ENCODE measurements at places on chromosomes 4 and X.

DNA sequence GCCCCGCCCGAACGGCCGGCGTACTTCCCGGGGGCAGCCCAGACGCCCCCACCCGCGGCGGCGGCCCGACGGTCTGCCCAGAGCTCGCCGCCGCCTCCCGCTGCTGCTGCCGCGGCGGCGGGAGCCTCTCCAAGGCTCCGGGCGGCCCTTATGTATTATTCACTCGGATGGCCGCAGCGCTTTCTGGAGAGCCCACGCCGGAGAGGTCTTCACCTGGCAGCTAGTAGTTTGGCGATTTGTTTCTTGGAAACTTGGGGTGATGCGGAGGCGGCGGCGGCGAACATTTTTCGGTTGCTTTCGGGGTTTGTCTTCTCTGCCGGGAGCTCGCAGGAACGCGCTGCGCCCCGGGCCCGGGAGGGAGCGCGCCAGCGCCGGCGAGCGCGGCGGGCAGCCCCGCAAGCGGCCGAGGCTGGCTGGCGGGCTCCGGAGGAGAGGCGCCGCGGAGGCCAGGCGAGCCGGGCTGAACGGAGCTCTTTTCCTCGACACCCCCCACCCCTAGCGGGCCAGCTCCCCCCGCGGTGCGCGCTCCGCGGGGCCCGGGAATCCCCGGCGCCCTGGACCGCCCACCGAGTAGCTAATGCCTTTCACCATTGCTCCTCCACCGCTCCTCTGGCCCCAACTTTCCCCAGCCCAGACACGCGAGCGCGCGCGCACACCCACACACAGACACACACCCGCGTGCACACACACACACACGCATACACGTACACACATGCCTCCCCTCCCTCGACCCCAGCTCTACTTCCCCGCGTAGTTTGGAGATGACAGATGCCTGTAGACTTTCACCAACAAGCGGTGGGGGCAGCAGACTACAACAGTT lies 113.5 kb downstream of the DHX15 start:
- no peak for DNase-seq

GRCh38 chr4:17502756-17503155 lies 9.1 kb downstream of the QDPR start:
- no peak for DNase-seq

- no peak for DNase-seq
Measured at GRCh38 chr4:21307709-21308108, 607.5 kb downstream of the PACRGL start.

- DNase-seq, result no peak
Measured at GRCh38 chr4:3179126-3179706, 69.7 kb upstream of the MSANTD1 start.

DNA sequence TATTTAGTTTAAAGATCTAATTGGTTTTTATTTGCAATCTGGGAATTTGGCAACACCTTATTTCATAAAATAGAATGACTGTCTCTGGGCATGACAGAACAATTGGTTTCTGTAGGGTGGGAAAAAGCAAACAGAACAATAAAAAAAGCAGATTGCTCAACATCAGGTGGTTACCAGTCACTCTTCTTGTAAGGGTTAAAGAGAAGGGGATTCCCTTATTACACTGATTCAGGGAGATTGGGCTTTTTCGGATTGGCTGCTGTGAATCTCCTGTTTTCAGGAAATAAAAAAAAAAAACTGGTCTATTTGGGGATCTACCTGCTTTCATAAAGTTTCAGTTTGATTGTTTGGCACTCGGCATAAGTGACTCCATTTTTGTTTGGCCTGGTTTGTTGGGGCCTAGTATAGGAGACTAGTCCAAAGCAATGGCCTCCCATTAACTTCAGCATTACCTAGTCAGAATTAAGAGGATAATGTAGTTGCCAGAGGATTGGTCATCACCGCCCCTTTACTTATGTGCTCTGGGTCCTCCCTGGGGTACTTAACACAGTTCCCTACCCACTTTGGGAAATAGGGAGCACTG lies 380.5 kb downstream of the IDS start:
- DNase-seq, result no peak

DNA sequence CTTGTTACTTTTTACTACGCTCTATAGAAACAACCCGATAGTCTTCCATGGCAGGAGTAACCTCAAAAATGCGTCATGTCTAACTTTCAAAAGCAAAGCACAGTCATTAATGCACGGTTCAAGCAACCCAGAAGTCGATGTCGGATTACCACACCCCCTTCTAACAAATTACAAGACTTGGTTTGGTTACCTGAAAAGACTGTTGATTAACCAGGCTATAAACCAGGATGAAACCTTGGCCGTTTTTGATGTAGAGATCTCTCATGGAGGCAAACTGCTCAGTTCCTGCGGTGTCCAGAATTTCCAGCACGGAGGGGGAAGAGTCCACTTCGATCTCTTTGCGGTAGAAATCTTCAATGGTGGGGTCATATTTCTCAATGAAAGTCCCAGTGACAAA lies 2.4 kb downstream of the RAP2C start:
- no peak for DNase-seq

DNA sequence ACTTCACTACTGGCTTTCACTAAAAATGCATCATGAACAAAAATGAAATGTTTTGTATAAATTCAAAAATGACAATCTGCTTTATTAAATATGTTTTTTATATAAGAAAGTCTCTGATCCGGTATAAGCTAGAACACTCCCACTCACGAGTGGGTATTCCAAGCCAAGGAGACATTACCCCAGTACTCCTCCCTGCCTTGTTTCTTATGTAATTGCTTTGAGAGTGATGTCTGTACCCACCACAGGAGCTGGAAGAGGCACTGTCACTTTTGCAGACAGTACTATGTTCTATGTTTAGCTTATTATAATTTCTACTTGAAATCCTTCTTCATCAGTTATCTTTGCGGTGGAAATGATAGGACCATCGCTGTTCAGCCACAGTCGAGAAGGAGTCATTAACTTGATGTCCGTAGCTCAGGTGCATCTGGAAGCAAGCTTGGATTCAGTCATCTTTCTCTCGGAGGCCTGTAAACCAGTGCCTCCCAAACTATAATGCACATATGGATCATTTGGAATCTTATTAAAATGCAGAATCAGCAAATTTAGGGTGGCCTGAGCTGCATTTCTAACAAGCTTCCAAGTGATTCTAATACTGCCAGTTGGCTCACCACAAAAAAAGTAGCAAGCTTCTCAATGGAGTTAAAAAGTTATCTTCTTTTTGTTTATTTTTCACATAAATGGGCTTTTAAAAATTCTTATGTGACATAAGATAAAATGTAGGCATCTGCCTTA lies 396.4 kb downstream of the GRIA2 start:
- DNase-seq, result no peak

- DNase-seq, result no peak
Measured at GRCh38 chr4:80685214-80685613, 345.3 kb upstream of the BMP3 start.

- no peak for DNase-seq
Measured at GRCh38 chrX:154142386-154142785, 1.7 kb upstream of the OPN1LW start.

DNA sequence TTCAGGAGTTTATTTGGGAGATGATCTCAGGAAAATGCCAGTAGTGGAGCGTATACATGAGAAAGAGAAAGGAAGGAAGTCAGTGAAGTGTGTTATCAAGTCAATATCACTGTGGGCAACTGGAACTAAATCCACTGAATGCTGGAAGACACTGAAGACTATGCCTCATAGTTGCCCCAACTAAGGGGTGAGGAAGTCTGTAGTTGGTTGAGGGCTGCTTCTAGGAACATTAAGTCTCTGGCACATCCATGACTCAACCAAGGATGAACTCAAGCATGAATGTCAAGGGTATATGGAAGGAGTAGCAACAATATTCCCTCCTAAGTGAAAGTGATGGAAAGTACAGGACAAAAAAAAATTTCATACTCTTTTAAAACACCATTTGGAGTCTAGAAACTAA lies 167.9 kb downstream of the MAGEB17 start:
- DNase-seq, result no peak

- DNase-seq, result no peak
Measured at GRCh38 chr4:158459085-158459820, 62.4 kb upstream of the RXFP1 start.

- no peak for DNase-seq
Measured at GRCh38 chrX:100662796-100663195, 18.8 kb downstream of the SRPX2 start.

- no peak for DNase-seq
Measured at GRCh38 chr4:4289597-4289940, 385 bp downstream of the LYAR start.

- DNase-seq, result no peak
Measured at GRCh38 chr4:143313996-143314395, 22.7 kb upstream of the GAB1 start.

- no peak for DNase-seq
Measured at GRCh38 chrX:154749856-154750255, 1.0 kb downstream of the GAB3 start.

GRCh38 chrX:41530085-41530484 lies 82.9 kb downstream of the NYX start:
- DNase-seq, result no peak

DNA sequence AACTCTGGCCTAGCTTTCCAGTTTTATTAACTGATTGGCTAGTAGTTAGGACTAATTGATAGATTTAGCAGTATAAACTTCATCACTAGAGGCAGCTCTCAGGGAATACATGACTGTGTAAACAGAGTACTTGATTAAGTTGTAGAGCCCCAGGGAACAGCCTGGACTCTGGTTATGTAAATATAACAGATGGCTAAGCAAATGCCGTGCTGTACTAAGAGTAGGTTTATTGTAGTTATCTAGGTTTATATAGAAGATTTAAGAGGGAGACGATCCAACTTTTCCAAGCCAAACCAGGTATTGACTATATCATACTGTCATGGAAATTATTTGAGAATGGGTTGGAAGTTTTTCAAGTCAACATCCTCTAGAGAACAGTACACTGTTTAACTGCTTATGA lies 463.4 kb upstream of the GRID2 start:
- DNase-seq, result no peak

DNA sequence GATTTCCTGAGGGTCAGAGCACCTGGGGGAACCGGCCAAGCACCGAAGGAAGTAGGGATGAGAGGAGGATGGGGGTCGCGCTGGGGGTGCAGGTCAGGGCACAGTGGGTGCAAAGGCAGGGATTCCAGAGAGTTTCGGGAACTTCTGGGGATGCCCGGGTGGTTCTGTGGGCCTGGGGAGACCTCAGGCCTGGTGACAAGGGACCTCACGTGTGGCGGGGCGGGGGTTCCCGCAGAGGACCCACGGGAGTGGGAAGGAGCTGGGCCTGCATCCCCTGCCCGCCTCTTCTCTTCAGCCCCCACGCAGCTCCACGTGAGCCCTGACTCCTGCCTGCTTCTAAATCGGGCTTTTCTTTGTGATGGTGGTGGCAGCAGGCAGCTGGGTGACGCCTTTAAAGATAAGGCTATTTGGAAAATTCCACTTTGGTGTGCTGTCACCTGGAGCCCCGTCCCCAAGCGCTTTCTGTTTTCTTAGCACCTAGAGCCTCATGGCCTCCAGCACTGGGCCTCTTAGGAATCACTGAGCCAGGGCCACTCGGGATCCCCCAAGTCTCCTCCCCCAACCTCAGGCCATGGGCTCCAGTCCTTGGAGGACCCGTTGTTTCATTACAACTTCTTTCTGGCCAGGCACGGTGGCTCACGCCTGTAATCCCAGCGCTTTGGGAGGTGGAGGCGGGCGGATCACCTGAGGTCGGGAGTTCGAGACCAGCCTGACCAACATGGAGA lies 7.1 kb upstream of the TBC1D14 start:
- DNase-seq, result no peak
